Activated naive CD8-positive, alpha-beta T cell treated with anti-CD3 and anti-CD28 coated beads, Interleukin-2, amount 10 ng/mL, durations not matched to agents 7 days and 5 days (primary cell): ENCODE measurements at places on chromosomes 5 and 9.

DNA sequence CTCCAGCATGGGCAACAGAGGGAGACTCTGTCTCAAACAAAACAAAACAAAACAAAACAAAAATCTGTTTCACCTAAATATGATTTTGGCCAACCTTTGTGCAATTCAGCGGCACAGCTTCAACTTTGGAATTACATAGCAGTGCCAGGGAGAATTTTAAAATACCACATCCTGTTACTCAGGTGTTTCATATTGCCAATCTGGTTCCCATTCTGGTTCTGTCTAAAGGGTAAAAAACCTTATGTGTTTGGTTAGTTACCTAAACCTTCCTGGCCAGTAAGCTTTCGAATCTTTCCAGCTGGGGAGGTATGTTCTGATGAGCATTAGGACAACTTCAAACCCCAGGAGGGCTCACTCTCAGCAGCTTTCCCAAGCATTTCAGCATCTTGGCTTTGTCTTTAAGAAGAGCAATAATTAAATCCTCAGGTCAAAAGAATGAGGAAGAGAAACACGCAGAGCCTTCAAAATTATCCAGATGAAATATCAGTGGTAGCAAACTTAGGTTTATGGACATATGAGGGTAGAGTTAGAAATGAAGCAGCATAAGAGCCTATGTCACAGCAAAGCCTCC is 2.7 kb downstream of the DAB2 start:
- no peak for DNase-seq

DNA sequence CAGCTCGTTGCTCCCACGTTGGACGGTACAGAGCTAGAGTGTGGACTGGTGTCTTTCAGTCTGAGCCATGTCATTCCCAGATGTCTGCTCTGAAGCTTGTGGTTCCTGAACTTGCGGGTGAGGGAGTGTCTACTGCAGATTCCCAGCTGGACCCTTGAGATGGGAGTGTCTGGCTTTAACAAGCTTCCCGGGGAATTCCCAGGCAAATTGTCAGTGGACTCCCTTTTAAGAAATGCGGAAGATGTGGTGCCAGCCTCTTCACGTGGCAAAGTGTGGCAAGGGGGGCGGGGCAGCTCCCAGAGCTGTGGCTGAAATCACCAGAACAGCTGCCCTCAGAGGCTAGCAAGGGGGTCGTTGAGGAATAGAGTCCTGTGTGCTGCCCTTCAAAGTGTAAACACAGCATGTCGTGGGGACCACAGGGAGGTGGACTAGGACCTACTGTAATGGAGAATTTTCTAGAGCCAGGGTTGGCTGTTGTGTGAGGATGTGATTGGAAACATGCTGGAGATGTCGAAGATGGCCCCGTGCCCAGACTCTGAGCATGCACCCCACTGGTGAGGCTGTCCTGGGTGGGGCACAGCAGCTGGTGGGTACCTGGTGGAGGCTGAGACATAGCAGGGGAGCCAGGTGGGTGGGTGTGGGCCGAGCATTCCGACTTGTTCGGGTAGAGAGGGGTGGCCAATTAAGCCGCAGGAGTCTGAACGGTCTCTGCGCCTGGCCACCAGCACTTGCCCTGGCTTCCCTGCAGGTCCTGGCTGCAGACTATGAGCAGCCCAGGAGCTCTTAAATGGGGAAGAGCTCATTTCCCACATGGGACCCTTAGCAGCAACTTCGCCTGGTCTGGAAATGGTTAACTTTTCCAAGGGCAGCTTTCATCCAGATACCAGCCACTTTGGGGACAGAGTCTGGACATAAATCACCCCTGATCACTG is 37.4 kb downstream of the PRRX2 start:
- no peak for DNase-seq

DNA sequence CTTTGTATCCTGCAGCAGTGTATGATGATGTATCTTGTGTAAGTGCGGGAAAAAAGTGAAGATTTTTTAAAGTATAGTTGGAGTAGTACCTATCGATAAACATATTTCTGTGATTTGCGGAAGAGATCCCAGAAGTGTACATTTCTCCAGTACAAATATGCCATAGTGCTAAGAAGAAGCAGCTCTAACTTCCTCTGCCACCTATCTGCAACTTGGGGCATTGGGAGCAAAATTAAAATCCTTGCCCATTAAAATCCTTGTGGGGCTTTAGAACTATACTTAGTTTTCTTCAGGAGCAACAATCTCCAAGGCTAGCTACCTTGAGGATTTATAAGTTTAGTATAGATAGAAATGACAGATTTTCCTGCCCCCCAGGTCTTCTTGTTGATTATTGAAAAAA is 123.7 kb downstream of the VCAN start:
- DNase-seq: no peak

DNA sequence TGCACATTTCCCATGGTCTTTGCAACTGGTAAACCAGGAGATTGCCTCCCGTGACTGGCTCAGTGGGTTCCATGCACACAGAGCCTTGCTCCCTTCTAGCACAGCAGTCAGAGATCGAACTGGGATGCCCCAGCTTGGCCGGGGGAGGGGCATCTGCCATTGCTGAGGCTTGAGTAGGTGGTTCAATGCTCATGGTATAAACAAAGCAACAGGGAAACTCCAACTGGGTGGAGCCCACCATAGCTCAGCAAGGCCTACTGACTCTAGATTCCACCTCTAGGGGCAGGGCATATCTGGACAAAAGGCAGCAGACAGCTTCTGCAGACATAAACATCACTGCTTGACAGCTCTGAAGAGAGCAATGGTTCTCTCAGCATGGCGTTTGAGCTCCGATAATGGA is 67.0 kb upstream of the PPP1R2B start:
- no peak for DNase-seq

- no peak for DNase-seq
Measured at GRCh38 chr9:121768416-121769015, 117.1 kb downstream of the DAB2IP start.

DNA sequence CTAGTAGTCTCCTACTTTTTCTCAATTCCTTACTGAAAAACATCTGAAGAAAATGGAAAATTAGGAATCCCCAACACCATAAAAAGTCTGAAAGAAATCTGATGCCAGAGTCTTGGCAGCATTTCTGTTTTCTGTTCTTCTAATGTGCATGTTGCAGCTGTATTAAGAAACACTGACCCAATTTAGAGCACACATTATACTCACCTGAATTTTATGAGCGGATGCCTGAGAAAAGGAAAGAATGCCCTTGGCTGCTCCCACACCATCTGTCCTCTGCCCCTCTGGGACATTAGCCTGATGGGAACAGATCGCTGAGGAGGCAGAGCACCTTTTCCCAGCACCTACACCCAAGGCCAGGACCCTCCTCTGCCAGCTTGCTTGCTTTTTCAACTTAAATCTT is 14.1 kb upstream of the ANP32B start:
- no peak for DNase-seq

DNA sequence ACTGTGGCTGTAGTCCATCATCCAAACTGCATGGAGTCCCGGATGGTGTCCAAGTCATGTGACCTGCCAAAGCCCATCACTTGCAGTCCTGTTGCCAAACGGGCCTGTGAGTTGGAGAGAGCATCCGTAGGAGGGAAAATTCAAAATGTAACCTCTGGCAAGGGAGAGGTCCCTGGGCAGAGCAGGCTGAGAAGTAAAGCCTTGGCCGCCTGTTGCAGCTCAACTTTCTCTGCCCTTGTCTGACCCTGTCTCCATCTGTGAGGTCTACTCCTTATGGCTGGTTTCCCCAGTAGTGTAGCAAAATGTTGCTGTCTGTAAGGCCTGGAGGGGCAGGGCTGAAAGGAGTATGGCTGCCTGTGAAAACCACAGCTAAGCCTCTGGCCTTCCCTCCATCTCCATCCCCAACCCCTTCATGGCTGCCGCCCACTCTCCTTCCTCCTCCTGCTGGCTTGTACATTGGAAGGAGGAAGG is 163.5 kb downstream of the SEMA6A start:
- DNase-seq: no peak

DNA sequence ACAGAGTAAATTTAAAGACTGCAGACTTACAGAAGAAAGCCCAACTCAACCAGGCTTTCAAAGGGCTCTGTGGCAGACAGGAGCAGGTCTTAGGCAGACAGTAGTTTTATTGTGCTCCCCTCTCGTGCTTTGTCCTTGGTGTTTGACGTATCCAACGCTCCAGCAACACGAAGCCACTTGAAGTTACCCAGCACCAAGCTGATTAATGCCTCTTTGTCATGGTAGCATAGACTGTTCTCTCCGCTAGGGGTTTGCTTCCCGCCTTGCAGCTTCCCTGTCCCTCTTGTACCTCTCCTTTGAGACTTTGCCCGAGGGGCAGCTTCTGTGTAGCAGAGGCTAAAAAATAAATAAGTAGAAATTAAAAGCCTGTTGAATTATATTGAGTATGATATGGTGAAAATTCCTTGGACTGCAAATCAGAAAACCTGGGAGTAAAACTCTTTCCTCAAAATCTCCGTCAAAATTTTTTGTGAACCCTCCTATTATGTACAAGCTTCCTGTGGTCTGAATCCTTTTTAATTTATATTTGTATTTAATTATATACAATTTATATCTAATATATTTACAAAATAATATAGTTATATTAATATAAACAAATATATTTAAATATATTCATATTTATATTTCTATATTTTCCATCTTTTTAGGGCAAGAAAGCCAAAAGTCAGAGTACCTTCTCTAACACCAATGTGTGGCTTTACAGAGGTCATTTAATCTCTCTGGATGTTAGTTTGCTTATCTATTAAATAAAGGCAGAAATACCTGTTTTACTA is 405.4 kb downstream of the DMAC1 start:
- no peak for DNase-seq

DNA sequence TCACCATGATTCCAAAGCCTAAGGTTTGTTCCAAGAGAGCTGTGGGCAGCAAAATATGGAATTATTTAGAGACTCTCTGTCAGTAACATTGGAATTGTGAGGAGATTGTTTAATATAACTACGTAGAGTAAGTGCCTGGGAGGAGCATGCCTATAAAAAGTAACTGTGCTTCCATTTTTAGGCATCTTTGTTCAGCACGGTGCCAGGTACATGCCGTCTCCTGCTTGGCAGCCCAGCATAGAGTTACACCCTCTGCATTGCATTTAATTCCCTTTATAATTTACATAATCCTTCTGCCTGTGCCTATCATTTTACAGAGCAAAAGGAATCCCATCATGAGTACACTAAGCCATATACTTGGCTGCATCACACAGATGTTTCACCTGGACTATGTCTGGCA is 32.1 kb upstream of the ALDH1A1 start:
- DNase-seq: no peak

GRCh38 chr5:89946508-89946907 is 463.0 kb downstream of the CETN3 start:
- no peak for DNase-seq

GRCh38 chr9:20725675-20726074 is 41.6 kb downstream of the FOCAD start:
- DNase-seq: no peak

GRCh38 chr5:58149345-58149744 is 310.5 kb downstream of the PLK2 start:
- DNase-seq: no peak

DNA sequence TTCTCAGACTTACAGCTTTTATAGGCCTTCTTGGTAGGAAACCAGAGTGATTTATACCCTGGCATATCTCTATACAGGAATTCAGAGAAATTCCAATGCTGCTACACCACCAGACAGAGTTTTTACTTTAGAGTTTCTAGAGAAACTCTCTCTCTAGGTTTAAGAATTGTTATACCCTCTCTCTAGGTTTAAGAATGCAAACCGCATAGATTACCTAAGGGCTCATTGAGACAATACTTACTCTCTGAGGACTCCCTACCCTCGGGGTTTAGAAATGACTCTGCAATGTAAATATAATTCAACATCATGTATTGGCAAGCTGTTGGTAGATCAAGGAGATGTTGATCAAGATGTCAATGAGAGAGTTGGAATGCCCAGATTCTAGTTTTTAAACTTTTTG is 15.3 kb upstream of the ELAVL2 start:
- DNase-seq: no peak

DNA sequence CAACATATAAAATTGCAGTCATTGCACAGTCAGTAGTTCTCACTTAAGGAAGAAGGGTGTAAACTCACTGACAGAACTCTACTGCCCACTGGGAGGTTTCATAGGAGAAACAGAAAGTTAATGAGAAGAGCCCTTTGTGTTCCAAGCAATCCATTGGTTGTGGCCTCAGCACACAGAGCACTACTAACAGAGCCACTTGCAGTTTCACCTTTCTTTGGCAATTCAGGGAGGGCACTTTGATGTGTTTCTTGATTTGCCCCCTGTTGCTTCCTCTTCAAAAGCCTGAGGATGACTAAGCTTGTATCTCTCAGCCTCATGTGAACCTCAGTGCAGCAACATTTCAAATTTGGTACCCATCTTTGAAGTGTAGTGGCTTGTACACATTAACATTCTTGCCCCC is 409.4 kb downstream of the DMRTA1 start:
- no peak for DNase-seq

- no peak for DNase-seq
Measured at GRCh38 chr5:10227379-10227778, 22.3 kb downstream of the ATPSCKMT start.

- DNase-seq: no peak
Measured at GRCh38 chr9:116928884-116929283, 241.8 kb downstream of the TRIM32 start.

DNA sequence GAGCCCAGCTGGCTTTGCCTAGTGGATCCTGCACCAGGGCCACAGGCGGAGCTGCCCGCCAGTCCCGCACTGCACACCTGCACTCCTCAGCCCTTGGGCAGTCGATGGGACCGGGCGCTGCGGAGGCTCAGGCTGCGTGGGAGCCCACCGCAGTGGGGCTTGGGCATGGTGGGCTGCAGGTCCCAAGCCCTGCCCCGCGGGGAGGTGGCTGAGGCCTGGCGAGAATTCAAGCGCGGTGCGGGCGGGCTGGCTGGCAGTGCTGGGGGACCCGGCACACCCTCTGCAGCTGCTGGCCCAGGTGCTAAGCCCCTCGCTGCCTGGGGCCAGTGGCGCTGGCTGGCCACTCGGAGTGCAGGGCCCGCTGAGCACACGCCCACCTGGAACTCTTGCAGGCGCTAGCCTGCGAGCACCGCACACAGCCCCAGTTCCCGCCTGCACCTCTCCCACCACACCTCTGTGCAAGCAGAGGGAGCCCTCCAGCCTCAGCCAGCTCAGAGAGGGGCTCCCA is 125.7 kb upstream of the OTULINL start:
- no peak for DNase-seq

DNA sequence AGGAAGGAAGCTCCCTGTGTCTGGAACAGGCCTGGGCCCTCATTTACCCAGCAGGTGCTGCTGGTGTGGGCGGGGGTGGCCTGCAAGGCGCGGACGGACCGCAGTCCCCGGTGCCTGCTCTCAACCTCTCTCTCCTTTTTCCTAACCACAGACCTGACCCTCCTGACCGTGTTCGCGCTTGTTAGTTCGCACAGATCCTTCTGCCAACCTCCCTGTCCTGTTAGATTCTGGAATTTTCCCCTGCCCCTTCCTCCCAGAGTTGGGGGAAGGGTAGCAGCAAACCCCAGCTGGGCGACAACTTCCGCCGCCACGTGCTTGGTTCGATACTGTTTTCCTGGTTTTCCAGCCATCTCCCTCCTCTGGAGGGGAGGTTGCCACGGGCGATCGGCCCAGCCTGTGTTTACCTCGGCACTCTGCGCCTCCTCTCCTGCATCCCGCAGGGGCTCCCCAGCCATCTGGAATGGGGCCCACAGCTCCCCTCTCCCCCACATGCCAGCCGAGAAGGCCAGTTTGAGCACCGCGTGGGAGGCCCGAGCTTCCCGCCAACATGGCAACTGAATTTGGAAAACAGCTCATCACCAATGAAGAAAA is 70.8 kb upstream of the UNC5A start:
- no peak for DNase-seq

GRCh38 chr9:106019702-106020101 is 325.4 kb downstream of the TMEM38B start:
- DNase-seq: no peak

- DNase-seq: no peak
Measured at GRCh38 chr9:2291980-2292704, 277.0 kb downstream of the SMARCA2 start.
